Adipocyte (in vitro differentiated cells): ENCODE measurements at places on chromosomes 6 and 20.

DNA sequence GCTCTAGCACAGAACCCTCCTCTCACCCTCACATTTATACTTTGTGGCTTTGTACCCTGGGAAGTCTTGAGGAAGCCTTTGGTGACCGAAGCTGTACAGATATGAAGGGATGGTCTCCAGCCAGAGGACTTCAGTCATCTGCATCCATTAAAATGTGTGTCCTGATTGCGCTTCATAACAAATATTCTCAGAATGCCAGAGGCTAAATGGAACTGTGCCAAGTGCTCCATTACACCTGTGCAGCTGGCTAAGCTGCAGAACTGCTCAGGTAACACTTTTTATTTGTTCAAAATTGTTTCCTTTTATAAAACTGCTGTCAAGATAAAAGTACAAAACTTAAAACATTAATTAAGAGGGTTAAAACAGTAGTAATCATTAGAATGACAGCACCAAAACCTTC, 22.3 kb downstream of the TPBG start:
- DNase-seq, result no peak

DNA sequence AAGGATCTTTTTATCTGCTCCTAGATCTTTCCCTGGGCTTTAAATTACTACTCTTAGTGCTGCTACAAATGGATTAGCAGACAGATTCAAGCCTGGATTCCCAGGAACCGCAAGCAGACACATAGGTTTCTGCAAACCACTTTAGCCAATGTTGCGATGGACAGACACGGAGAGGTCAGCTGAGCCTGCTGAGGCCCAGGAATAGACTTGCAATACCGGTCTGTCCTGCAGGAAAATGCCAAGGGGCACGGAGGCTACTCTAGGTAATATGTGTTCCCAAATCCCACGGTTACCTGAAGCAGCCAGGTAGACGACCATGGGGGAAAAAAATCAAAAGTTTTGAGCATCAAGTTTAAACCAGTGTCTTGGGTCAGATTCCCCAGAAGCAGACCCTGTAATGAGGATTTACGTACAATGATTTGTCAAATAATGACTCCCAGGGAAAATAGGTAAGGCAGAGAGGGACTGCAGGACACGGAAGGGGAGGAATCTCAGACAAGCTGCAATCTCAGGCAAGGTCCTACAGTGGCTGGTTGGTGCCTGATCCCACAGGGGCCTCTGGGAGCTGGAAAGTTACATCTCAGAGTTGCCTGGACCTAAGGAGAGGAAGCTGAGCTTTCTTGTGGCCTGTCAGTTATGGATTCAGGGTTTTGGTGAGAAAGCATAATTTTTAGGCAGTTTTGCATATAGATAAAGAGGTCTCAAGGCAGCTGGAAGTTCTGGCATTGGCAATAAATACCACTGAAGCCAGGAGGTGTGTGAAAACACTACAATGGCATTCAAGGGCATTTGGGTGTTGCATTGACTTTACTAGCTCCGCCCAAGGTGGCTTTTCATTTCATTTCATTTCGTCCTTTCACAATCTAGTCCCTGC, 12.5 kb downstream of the OTOR start:
- DNase-seq, result no peak

- no peak for DNase-seq
Observed at GRCh38 chr20:8386991-8387390, 254.9 kb downstream of the PLCB1 start.

GRCh38 chr6:11013721-11014070, 30.4 kb downstream of the ELOVL2 start:
- no peak for DNase-seq

- peak; percentile 13 for DNase-seq
Observed at GRCh38 chr6:23036406-23036983, 467.1 kb downstream of the HDGFL1 start.

DNA sequence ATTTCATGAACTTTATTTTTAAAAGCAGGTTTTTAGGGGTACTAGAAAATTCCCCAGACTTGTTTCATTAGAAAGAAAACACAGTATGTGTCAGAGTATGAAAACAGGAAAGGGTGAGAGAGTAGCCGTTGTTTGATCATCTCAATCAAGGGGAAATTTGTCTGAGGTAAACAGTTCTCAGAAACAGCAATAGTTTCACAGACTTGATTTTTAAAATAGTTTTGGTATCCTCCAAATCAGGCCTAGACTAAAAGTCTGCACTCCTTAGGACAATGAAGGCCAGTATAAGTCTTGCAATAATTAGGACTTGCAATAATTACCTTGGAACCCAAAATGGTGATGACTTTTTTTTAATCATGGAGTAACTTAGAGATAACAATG, 176.6 kb upstream of the TAB2 start:
- no peak for DNase-seq

- no peak for DNase-seq
Observed at GRCh38 chr6:169689287-169689686, 12.5 kb downstream of the WDR27 start.

- DNase-seq, result no peak
Observed at GRCh38 chr20:42852691-42853090, 337.0 kb downstream of the PTPRT start.

DNA sequence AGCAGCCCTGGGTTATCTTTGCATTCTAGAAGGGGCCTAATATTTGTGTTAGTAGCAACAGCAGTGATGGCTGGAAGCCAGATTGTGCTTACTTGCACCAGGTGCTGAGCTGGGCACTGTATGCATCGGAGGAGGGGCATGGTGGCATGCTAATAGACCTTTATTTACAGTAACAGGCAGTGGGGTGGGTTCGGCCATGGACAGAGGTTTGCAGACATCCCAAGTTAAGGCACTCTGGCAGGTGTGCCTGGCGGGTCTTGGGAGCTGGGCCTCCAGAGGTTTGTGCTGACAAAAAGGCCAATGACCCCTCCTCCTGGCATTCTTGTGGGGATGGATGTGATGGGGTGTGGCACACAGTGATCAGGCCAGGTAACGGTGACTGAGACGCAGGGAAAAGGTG, 39.0 kb upstream of the CD93 start:
- DNase-seq, result no peak

GRCh38 chr20:41978875-41979274, 360.7 kb upstream of the CHD6 start:
- DNase-seq, result no peak

GRCh38 chr6:127347178-127347577, 3.8 kb upstream of the ECHDC1 start:
- DNase-seq, result peak; percentile 64

DNA sequence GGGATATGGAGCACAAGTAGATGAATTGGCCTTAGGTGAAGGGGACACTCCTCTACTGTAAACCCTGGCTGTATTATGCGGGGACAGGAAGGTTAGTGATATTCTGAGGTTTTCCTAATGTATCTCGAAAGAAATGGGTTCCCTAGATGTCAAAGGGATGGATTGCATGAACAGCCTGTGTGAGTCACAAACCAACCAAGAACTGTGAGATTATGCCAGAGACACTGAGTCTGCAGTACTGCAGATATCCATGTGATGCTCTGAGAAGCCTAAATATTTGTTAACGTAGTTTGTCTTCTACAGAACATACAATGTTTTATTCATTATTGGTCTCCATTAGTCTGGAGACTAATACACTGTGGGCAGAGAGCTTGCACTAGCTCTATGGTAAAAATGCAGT, 182.2 kb downstream of the AKAP7 start:
- DNase-seq, result peak; percentile 29

GRCh38 chr6:41892921-41893564, 2.1 kb downstream of the USP49 start:
- peak; percentile 13 for DNase-seq

GRCh38 chr6:69489970-69490369, 306.8 kb downstream of the LMBRD1 start:
- DNase-seq, result no peak

- DNase-seq, result peak; percentile 62
Observed at GRCh38 chr6:121093928-121094327, 240.4 kb downstream of the TBC1D32 start.

- peak; percentile 84 for DNase-seq
Observed at GRCh38 chr6:143782481-143782880, 60.7 kb upstream of the LTV1 start.

- DNase-seq, result no peak
Observed at GRCh38 chr20:55211481-55211880, 736.1 kb downstream of the DOK5 start.

DNA sequence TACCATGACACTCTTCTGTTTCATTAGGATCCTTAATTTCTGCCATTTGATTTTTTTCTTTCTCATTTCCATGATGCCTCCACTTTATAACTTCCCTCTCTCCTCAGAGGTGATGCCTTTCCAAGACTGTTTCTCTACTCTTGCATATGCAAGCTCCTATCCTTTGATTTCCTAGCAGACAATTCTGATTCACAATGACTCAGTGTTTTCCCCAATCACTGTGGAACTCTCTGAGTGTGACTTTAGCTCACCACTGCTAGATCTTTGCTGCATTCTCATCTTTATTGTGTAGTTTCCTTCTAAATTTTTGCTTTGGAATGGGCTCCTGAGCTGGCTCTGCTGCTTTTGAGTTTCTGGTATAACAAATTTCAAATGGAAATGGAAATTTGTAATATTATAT, 184.9 kb downstream of the TINAG start:
- DNase-seq, result peak; percentile 65

- no peak for DNase-seq
Observed at GRCh38 chr6:72271531-72271930, 350.3 kb upstream of the KCNQ5 start.

DNA sequence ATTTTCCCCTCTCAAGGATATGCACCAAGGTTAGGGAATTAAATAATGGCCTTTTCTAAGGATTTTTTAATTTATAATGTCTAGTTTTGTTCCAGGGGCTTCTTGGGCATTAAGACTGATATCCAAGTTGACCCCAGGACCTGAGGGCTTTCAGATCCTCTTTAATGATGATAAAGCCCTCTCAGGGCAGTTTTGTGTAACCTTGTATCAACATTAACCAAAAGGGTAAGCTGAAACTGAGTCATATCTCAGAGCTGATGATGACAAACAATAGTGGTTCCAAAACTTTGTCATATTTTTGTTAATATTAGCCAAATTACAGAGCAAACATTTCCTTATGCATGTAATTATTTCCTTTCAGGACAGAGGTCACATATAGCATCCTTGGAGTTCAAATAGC, 309.4 kb upstream of the MAN1A1 start:
- no peak for DNase-seq

DNA sequence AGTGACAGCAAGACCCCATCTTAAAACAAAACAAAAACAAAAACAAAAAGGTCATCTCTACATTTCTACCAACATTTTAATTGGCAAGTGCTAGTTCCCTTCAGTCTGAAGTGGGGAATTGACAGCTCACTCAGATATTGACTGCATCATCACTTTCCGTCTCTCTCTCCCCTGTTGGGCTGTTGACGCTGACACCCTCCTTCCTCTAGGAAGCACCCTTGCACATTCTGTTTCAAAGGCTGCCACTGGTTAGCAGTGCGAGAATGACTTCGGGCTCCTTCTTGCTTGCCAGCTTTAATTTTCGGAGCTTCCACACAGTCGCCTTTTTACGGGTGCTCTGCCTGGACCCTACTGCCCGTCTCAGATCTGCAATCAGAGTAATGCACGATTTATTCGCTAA, 96.6 kb upstream of the INSM1 start:
- no peak for DNase-seq

- DNase-seq, result no peak
Observed at GRCh38 chr20:39756369-39756768, 794.2 kb downstream of the DHX35 start.

DNA sequence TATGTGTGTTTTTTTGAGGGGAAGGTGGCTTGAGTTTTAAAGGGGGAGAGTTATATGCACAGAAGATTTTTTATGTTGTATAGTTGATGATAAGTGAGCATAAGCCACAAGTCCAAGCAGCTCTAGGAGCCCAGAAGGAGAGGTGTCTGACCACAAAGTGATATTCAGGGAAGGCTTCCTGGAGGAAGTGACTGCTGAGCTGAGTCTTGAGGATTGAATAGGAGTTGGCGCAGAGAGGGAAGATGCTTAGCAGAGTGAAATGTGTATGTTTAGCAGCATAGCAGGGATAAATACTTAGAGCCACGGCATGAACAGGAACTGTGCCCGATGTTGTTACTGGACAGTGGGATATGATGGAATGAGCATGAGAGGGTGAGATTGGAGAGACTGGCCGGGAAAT, 255.1 kb upstream of the KCNG1 start:
- DNase-seq, result no peak

DNA sequence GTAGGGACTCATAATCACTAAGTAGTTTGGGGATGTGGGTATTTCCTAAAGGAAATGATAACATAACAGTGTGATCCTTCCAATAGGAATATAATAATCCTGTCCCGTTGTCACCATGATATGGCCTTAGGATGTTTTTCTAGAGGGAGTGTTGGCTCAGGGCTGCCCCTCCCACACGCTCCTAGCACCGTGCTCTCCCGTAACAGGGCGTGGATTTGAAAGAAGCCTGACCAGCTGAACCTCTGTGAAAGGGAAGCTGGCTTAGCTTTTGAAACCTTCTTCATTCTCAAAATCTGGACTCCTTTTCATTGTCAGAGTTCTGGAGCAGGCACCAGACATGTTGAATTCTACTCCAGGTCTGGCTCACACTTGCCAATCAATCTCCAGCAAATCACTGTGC, 103.4 kb upstream of the SASH1 start:
- no peak for DNase-seq

DNA sequence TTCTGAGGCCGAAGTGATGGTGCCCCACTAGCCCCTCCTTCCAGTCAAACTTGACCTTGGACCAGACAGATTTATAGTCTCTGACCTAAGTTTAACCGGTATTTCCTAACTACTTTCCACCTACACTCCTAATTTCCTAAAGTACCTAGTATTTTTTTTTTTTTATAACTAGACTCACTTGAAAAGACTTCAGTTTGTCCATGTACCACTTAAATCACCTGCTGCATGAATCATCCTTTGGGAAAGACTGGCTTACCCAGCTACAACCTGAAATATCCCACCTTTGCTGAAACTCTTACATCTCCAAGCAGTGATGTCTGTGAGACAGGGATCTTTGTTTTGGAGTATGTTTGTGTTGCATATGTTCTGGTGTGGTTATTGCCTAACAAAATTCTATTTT, 71.1 kb downstream of the ZDHHC14 start:
- DNase-seq, result no peak

DNA sequence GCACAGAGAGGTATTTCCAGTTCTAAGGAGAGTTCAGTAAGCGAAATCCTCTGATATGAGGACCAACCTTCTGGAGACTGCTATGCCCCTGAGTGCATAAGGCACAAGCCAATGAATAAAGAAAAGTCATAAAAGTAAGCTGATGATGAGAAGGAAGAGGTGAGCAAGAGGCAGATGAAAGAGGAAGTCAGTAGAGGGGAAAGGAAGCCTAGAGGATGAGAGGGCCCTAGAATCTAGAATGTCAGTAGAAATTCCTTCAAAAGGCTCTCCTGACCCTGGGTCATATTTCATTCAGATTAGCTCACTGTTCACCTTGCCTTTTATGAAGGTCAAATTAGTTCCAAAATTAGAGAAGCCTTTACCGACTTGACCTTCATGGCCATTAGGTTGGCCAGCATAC, 209.2 kb downstream of the CD83 start:
- no peak for DNase-seq

GRCh38 chr6:46456297-46456696, 35.0 kb downstream of the RCAN2 start:
- DNase-seq, result no peak
